Hindlimb muscle (tissue), 1 donor: ENCODE measurements at places on chromosomes 1 and 21.

DNA sequence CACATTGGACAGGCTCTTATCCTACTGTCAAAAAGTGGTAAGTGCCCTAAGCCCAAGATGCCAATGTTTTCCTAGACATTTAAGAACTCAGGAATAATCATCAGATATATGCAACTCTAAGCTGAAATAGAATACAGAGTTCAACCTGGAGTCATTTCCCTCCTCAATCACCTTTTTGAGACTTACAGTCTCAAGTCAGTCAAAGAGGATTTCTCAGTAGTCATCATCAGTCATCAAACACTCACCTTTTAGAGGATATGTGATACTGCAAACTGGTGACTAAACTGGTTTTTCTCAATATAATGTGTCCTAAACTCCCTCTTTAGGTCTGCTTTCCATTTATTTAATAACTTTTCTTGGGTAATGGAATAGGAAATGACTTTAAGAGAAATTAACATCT is 145.3 kb upstream of the ADAMTS5 start:
- DNase-seq: no peak

- DNase-seq: no peak
These were observed 23.5 kb upstream of the PRELP start for GRCh38 chr1:203451836-203452784.

DNA sequence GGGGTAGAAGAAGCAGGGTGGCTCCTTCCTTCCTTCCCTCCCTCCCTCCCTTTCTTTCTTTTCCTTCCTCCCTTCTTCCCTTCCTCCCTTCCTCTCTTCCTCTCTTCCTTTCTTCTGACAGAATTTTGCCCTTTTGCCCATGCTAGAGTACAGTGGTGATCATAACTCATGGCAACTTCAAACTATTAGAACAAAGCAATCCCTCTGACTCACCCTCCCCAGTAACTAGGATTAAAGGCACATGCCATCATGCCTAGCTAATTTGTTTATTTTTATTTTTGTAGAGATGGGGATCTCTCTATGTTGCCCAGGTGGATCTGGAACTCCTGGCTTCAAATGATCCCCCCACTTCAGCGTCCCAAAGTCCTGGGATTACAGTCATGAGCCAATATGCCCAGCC is 10.0 kb upstream of the RPE65 start:
- no peak for DNase-seq

GRCh38 chr1:119275145-119276134 is 93.1 kb upstream of the HAO2 start:
- DNase-seq: no peak

DNA sequence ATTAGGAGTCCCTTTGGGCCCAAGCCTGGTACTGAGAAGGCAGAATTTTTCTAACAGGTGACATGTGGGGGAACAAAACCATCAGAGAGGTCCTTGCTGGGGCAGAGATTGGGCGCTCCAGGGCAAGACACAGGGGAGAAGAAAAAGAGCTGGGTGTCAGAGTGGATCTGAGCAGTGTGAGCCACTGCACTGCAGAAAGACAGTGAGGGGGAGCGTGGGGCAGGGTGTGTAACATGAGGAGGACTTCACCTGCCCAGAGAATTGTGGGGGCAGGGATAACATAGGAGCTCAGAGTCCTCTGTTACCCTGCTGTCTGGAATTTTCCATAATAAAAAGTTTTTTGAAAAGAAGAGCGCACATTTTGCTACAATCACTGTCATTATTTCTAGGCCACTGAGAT is 25.5 kb upstream of the CSF3R start:
- no peak for DNase-seq

DNA sequence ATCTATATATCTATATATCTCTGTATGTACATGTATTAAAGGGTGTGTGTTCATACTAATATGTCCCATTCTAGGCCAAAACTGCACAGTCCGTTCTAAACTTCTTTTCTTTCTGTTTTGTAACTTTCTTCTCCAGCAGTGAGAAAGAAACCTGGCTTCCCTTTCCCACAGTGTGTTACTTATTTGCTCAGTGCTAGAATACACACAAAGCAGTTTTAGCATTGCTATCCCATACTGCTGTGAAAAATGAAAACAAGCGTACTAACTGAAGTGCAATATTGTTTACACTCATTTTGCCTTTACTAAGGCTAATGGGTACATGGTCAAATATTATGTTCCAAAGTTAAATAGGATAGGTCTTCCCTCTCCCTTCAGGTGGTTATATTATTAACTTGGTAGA is 163.9 kb downstream of the LEPR start:
- no peak for DNase-seq

- DNase-seq: peak; percentile 75
These were observed 66.5 kb upstream of the GADD45A start for GRCh38 chr1:67618285-67619018.

DNA sequence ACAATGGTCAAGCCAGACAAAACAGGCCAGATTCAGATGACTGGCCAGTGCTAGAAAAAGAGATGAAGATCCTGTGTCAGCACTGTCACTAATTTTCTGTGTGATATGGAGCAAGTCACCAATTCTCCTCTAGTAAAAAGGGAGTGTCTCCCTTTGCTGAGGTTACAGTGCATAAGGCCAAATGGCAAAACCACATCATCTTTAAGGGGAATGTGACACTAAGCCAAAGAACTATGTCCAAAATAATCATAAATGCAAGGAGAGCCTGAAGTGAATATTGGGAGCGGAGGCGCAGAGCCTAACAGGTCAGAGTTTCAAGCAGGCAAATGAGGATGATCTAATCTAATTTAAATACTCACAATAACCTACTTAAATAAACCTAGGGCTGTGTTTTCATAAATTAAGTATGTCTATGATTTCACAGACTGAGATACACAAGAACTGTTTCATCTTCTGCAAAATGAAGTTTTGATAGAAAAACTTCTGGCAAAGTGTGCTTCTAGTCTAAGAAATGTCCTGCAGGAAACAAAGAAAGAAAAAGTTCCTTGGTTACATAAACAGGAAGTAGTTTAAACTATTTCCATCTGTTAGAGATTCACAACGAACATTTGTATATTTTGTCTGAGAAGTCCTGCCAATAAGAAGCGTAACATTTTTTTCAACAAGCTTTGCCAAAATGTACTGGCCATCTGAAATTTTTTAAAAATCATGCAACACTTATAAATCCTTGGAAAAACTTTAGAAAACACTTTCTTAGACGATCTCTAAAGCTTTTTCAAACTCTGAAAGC is 290.2 kb downstream of the LRRC40 start:
- DNase-seq: peak; percentile 64

DNA sequence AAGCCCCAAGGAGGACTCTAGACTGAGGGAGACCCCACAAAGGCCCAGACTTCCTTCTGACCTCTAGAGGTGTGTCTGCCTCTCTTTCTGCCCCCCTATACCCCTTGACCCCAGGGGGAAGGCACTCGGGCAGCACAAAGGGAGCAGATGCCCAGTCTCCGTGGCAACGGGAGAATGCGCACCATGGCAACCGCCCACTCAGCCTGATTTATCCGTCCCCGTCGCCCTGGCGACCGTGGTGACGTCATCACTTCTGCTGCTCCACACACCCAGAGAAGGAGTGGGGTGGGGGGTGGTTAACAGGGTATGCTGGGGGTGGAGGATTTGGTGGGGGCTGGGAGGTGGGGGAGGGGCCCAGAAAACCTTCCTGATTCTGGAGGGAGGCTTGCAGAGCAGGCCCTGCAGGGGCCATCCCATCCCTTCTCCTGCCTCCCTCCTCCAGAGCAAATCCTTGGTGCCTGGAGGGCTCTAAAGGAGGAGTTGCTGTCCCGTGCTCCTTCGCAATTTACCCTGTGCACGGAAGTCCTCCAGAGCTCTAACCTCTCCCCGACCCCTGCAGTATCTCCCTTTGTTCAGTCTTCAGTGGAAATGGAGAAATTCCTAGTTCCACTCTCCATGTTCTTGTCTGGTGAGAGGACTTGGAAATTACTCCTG is 6.3 kb downstream of the CELF3 start:
- no peak for DNase-seq

DNA sequence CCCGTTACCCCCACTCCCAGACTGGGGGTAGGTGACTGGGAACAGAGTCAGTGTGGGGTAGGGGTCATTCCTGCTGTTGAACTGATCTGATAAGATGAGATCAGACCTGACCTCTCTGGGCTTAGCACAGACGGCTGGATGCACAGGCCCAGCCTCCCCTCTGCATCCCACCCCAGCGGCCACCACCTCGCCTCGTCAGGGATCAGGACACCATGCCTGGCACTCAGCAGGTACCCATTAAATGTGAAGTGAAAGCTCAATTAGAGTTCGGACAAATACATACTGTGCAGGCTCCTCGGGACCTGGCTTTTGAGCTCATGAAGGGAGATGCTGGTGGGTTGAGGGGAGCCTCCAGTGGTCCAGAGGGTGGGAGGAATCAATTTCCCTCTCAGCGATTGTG is 15.7 kb downstream of the SOX13 start:
- no peak for DNase-seq

GRCh38 chr1:212561501-212561931 is 47.0 kb upstream of the ATF3 start:
- DNase-seq: no peak
